Activated naive CD4-positive, alpha-beta T cell (primary cell): ENCODE measurements at places on chromosomes 1 and 21.

GRCh38 chr21:25640202-25640942 is 1.3 kb downstream of the JAM2 start:
- no peak for DNase-seq

DNA sequence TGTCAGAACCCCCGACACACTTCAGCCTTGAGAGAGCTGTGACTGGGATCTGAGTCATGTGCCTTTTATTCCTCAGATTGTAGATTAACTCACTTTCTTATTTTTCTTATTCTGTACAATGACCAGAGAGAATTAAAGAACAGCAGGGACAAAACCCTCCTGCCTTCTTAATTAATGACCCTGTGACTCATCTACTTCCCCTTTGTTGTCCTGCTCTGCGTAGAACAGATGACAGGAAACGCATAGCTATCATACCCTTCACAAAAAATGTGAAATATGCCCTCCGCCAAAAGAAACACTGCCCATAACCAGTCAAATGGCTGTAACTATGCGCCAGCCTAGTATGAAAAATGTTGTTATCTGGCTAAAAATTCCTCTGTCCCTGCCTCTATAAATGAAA is 9.1 kb upstream of the PADI2 start:
- DNase-seq, result no peak

- no peak for DNase-seq
These were observed 29.5 kb downstream of the PEX14 start for GRCh38 chr1:10504249-10504648.

DNA sequence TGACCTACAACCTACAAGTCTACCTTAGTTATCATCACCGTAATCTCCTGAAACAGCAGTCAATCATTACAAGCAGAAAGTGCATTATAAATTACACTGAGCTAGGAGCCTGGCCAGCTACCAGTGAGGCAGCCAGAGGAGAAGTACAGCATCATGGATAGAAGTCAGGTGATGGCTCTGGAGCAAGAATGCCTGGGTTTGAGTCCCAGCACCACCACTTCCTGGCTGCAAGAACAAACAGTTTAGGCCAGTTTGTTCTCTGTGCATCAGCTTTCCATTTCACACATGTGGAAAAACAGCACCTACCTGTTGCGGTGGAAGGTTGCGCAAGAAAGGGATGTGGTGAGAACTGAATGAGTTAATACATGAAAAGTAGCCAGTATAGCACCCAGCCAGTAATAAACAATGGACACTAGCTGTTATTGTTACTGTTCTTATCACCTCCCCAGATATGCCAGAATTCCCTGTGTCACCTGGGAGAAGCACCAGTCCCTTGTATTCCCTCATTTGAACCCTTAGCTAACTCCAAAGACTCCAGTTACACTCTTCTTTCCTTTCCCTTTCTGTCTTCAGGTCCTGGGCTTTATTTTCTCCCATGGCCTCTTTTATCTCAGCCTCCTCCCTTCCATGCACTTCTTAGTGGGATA is 9.0 kb downstream of the CREG1 start:
- DNase-seq, result no peak

GRCh38 chr21:39531840-39532239 is 80.1 kb downstream of the SH3BGR start:
- no peak for DNase-seq
